ENCODE measurements at places on chromosomes 7 and 10.

DNA sequence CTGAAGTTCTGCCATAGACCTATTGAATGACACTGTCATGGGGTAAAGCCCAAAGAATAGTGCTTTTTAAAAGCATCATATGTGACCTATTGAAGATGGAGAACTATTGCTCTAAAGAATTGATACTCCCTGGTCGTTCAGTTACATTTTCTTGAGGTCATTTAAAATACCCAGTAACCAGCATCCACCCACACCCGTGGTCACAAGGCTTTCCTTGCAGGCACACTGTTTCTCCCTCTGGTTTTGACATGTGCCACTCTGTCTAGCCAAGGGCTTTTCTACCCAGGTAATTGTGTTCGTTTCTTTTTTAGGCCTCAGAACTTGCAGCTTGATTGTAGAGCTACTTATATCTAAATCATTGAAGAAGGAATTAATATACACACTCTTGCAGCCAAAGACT is 68.3 kb upstream of the LYZL2 start:
- DNase-seq, result no peak

DNA sequence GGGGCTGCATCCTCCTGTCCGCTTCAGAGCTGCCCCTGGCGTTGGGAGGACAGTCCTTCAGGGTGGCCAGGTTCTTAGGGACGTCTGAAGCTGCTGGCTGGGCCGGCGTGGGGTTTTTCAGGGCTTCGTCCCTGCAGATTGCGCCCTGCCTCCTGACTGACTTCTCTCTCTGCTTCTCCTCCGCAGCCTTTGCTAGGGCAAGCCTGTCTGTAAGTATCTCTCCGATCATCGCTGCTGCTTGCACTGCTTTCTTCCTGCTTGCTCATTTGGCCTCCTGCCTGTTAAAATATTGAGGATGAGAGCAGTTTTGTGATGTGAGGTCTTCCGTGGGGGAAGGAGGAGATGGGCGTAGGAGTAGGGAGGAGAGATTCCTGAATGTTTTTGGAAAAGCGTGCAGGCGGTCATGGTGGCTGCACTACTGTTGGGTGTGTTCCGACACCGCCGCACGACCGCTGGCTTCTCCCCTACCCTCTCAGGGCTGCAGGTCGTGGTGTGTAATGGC is 25.3 kb downstream of the PFKFB3 start:
- no peak for DNase-seq

GRCh38 chr7:76386691-76387260 is 22.7 kb downstream of the SSC4D start:
- no peak for DNase-seq

DNA sequence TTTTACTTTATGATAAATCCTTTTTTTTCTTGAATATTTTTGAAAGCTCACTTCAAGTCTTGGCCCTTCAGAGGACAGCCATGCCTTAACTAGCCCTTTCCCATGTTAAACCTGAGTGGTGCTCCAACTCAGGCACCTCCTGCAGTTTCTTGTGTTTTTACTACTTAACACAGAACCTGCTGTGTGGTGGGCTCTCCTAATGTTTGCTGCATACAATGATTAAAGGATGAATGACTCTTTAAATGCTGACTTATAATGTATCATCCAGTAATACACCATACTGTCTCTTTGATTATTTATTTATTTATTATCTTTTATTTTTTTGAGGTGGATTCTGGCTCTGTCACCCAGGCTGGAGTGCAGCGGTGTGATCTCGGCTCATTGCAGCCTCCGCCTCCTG is 179.4 kb downstream of the SEMA3E start:
- DNase-seq, result no peak

GRCh38 chr7:94059746-94060145 is 55.6 kb upstream of the BET1 start:
- no peak for DNase-seq

DNA sequence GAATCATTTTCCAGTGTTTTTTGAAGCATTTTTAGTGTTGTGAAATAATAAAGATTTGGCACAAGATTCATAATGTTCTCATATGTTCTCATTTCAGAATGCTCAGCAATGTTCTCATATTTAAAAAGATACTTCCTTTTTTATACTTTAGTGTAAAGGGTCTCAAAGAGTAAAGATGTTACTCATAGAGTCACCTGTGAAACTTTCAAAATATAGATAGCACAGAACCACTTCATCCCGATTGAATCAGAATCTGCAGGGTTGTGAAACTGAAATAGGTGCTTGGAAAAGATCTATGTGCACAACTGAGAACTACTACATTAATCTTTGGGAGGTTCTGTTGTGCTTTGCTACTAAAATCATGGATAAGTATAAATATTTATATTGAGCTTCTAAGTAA is 144.7 kb downstream of the MDFIC start:
- no peak for DNase-seq

DNA sequence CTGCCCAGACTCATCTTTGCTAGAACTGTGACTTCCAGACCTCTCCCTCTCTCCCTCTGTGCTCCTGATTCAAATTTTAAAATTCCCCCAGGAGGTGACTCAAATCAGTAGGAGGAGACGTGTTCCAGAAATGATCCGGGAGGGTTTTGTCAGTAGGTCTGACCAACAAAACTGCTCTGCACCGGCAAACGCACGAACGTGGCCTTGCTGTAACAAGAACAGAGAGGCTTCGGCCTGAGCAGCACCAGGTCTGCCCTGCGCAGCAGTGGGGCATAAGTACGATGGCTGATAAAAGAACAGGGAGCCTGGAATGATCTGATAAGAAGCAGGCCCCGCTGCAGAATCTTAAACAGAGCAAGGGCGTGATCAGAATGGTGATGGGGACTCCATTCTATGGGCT is 152.7 kb upstream of the AUTS2 start:
- DNase-seq, result no peak

GRCh38 chr10:124233546-124234138 is 140.2 kb upstream of the CHST15 start:
- DNase-seq, result no peak

GRCh38 chr7:108149908-108150307 is 19.7 kb upstream of the LAMB4 start:
- no peak for DNase-seq

- DNase-seq, result no peak
These were observed 69.6 kb upstream of the PDCD4 start for GRCh38 chr10:110802090-110802489.

DNA sequence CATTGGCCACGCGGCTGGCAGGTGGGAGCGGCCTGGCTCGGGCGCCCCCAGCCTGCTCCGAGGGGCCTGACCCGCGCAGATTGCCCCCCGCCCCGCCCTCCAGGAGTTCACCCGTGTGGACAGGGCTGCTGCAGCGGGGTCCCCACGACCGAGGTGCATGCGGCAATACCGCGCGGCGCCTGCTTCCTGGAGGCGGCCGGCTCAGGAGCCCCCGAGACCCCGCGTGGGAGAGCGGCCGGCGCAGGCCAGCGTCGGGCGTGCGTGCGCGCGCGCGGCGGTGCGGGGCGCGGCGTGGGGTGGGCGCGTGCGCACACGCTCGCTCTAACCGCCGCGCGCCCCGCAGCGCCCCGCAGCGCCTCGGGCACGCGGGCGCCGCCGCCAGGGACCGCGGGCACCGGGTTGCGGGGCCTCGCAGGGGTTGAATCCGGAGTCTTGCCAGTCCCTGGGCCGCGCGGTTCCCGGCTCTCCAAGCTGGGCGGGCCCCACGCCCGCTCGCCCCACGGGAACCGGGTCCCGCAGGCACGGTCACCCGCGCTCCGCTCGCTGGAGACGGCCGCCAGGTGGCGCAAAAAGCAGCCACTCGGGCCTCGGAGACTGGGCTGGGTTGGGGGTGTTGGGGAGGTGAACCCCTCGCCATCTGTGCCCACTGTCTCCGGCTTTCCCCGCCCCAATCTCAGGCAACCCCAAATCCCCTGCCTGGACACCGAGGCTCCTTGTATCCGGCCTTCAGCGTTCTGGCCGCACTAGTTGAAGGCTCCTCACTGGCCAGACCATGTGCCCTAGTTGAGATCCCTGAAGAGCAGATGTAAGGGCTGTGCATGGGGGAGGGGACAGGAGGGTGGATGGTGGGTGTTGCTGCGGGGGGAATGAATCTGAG is 1.3 kb upstream of the ACHE start:
- DNase-seq, result no peak

GRCh38 chr10:71247414-71247705 is 35.0 kb downstream of the UNC5B start:
- no peak for DNase-seq
